C1 segment of cervical spinal cord (tissue), 14 donors: ENCODE measurements at places on chromosomes 6 and 20.

GRCh38 chr6:157683707-157684106, 139.3 kb upstream of the SNX9 start:
- no peak for DNase-seq

DNA sequence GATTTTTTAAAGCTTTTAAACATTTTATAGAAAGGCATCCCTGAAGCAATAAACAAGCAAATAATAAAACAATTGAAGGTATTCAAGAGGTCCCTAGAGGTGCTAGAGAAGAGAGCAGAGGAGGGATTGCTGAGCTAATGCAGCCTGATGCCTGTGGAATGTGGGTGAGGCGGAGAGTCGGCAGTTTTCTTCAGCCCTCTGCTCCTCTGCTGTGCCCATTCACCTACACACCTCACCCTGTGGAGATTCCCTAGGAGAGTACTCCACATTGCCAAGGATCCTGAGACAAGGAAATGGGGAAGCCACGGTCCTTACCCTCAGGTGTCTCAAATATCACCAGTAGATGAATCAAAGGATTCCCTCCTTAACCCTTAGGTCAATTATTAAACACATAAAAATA, 199.8 kb upstream of the POU3F2 start:
- no peak for DNase-seq

- no peak for DNase-seq
Observed at GRCh38 chr20:35735826-35736470, 6.1 kb downstream of the RBM39 start.

DNA sequence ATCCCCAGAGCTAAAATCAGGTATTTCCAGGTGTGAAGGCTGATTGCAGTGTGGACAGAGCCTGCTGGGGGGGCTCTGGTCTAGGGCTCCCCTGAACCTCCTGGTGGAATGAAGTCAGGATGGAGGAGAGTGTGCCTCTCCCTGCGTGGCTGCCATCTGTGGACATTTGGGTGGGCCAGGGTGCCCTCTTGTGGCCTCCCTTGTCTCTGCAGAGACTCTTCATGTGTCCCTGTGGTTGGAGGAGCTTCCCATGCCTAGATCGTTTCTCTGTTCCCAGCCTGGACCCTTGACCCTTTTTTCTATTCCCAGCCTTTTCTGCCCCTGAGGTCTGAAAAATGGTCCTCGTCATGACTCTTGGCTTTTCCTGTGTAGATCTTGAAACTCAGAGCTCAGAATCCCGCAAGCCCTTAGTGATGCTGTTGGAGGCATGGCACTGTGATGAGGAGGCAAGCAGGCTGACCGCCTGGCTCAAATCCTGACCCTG, 9.9 kb upstream of the PSMF1 start:
- DNase-seq = no peak

GRCh38 chr20:33679758-33680485, 5.7 kb upstream of the NECAB3 start:
- DNase-seq = no peak

GRCh38 chr6:113315879-113316278, 541.3 kb upstream of the MARCKS start:
- DNase-seq = no peak

DNA sequence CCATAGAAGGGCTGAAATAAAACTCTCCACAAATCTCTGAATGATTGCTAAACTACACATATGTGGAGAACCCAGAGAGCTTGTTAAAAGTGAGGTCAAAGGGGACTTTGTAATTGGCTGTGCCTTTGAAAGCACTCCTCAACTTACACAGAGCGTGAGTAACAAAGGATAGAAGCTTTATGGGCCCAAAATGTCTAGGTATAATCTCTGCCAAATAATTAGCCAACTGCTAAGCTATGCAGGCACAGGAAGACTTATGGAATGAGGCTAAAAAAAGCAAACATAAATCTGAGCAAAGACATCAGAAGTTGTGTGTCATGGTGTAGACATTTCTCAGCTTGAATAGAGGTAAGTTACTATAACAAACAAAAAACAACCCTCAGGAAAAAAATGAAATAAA, 23.3 kb upstream of the UST start:
- DNase-seq = no peak

GRCh38 chr6:7899101-7899888, 11.3 kb downstream of the TXNDC5 start:
- DNase-seq = no peak

- DNase-seq = no peak
Observed at GRCh38 chr6:77468939-77469338, 5.6 kb upstream of the HTR1B start.

DNA sequence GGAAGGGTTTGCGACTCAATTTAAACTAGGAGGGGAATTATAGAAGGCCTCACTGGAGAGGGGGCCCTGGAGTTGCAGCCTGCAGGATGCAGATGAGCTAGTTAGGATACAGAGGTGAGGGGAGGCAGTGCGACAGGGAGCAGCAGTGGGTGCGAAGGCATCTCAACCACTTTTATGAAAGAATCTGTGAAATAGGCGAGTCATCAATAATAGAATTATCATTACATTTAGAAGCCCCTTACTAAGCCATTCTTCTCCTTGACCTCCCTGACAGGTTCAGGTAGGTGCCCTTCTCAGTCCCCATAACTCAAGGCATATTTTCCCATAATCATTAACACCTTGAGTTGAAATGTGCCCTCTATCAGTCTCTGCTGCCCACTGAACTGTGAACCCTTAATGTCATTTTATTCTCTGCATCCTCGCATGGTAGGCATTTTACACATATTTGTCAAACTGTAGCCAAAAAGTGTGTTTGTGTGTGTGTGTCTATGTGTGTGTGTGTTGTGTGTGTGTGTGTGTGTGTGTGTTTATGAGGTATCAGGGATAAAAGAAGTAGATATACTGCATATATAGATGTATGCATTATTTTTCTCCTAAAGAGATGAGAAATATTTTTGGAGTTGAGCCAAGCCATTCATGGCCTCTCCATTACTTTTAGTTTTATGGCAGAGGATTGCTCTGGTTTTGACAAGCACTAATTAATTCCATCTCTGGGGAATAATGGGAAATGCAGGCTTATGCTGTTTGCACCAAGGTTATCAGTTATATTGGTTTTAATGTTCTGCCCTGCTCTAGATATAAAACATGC, 898.8 kb downstream of the KIF16B start:
- DNase-seq = no peak

DNA sequence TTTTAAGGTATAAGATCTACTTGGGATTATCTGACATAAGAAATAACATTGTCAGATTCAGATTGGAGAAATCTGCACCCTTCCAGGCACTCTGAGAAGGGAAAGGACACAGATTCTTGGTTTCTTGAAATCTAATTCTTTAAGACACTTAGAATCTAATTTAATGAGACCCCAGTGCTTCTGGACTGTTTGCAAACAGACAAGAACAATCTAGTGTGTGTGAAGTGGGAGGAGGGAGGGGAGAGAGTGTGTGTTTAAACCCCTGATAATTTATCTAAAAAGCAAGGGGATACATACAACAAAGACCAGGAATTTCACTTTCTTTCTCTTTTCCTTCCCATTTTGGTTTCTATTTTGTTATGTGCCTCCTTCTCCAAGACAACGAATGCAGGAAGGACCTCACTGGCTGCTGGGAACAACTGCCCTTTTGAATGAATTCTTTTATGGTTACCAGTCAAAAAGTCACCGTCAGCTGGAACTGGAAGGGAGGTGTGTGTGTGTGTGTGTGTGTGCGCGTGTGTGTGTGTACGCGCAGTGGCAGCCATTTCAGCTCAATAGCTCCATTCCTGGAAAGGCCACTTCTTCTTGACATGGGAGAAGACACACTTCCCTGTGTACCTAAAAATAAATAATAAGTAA, 129.4 kb downstream of the BCAS1 start:
- DNase-seq = peak; percentile 30

- no peak for DNase-seq
Observed at GRCh38 chr6:106077170-106077569, 9.0 kb upstream of the PRDM1 start.

DNA sequence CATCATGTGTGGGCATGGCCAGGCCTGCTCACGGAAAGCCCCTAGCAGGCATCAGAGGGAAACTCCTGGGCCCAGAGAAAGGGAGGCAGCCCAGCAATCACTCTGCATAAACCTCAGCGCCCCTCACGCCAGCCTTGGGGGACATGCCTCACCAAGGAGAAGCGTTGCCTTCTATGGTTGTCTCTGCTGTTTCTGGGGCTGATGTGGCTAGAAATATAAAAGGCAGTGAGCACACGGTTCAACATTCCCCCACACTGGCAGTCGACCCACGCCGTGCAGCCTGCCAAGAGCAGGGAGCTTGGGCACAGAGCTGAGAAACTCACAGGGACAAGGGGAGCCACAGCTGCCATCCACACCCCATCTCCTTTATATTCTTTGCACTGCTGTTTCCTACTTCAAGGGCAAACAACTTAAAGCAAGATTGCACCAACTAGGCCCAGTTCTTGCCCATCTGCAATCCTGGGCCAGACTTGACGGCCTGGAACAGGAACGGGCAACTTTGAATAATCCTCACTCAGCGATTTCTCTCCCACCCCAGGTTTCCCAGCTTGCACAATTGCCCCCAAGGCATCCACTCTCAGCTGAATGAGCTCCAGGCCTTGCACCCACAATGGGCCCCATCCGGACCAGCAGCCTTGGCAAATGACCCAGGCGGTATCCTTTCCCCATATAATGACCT, 35.5 kb upstream of the FOXC1 start:
- DNase-seq = no peak
